CD4-positive, CD25-positive, alpha-beta regulatory T cell (primary cell): ENCODE measurements at places on chromosomes 4 and X.
A peak's percentile ranks its signal among the peaks of the same experiment; 100 is the strongest.

- no peaks in the 10 kb centered on the region for H3K4me1 ChIP-seq
- no peaks in the 10 kb centered on the region for H3K36me3 ChIP-seq
- H3K27ac ChIP-seq, result no peak overlapping the region
- H3K27me3 ChIP-seq, result no peaks in the 10 kb centered on the region
These were observed 92.8 kb downstream of the EVC2 start for GRCh38 chr4:5615496-5616075.

DNA sequence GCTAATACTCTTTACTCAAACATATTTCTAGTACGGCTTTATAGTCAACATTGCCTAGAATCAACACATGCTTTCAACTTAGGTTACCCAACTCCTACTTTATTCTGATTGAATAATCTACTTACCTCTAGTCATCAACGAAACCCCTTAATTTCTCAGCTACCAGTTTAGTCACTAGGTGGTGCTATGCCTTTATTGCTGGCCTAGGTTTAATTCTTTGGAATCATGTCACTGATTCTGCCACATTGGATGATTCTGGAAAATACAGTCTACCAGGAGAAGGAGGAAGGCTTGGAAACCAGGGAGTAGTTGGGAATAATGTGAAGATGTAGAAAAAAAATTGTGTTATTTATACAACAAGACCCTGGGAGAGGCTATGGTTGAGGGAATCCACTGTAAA lies 167.7 kb downstream of the DCAF12L2 start:
- peak; percentile 1 for DNase-seq

- no peaks in the 10 kb centered on the region for H3K27me3 ChIP-seq
- no peak overlapping the region for H3K27ac ChIP-seq
- no peaks in the 10 kb centered on the region for H3K4me1 ChIP-seq
- DNase-seq, result no peak
These were observed 164.7 kb upstream of the SLC7A11 start for GRCh38 chr4:138406876-138407275.

DNA sequence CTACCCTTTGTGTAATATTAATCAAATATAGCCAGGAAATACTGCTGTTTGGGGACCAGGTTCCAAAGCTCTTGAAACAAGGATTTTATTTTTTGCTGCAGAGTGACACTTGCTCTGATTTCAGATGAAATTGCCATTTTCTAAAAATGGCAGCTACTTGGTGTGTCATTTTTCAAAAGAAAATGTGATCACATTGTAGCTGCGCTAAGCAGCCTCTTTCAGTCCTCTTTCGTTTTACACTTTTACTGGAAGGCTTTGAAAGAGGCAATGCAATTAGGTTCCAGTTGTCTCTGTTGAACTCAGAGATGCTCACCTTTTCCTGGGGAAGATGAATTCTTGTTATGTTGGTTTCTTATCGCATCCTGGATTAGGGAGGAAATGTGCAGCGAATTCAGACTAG lies 85.1 kb downstream of the CT47B1 start:
- H3K4me3 ChIP-seq, result no peak overlapping the region
- H3K36me3 ChIP-seq, result no peaks in the 10 kb centered on the region
- H3K4me1 ChIP-seq, result no peaks in the 10 kb centered on the region
- H3K27me3 ChIP-seq, result peaks cover 2% of the 10 kb centered on the region

DNA sequence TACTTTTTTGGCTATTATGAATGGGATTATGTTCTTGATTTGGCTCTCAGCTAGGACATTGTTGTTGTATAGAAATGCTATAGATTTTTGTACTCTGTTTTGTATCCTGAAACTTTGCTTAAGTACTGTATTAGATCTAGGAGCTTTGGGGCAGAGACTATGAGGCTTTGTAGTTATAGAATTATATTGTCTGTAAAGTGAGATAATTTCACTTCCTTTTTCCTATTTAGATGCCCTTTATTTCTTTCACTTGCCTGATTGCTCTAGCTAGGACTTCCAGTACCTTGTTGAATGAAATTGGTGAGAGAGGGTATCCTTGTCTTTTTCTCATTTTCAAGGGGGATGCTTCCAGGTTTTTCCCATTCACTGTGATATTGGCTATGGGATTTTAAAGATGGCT lies 28.1 kb downstream of the ADAM29 start:
- no peak for DNase-seq
- no peaks in the 10 kb centered on the region for H3K4me1 ChIP-seq
- no peak overlapping the region for H3K4me3 ChIP-seq
- H3K27me3 ChIP-seq, result no peaks in the 10 kb centered on the region

- H3K4me1 ChIP-seq, result no peaks in the 10 kb centered on the region
- H3K36me3 ChIP-seq, result no peaks in the 10 kb centered on the region
- H3K4me3 ChIP-seq, result no peak overlapping the region
- DNase-seq, result no peak
- H3K27me3 ChIP-seq, result no peaks in the 10 kb centered on the region
These were observed 504.4 kb upstream of the FAT1 start for GRCh38 chr4:187227907-187228704.

DNA sequence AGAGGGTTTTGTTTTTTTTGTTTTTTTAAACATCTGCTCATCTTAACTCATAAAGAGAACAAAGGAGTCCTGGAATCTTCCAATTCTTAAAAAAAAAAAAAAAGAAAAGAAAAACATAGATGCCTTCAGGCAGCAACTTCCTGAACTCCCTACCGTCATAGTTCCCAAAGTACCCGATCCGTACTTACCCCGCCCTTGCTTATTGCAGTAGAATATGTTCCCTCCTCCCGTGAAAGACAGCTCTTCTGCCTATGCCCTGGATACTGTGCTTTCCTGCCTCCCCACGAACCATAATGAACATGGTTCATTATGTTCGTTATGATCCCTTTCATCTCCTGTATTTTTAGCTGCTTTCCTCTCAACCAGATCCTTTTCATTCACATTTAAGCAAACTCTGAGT lies 40.3 kb downstream of the KLHL5 start:
- H3K4me3 ChIP-seq, result no peak overlapping the region
- H3K4me1 ChIP-seq, result no peaks in the 10 kb centered on the region
- H3K27ac ChIP-seq, result no peak overlapping the region
- H3K36me3 ChIP-seq, result peaks cover 11% of the 10 kb centered on the region
- no peaks in the 10 kb centered on the region for H3K27me3 ChIP-seq

- H3K27ac ChIP-seq, result no peak overlapping the region
- H3K36me3 ChIP-seq, result no peaks in the 10 kb centered on the region
- H3K4me1 ChIP-seq, result no peaks in the 10 kb centered on the region
- no peak overlapping the region for H3K4me3 ChIP-seq
- H3K27me3 ChIP-seq, result no peaks in the 10 kb centered on the region
These were observed 46.0 kb upstream of the ATP8A1 start for GRCh38 chr4:42702895-42703294.

DNA sequence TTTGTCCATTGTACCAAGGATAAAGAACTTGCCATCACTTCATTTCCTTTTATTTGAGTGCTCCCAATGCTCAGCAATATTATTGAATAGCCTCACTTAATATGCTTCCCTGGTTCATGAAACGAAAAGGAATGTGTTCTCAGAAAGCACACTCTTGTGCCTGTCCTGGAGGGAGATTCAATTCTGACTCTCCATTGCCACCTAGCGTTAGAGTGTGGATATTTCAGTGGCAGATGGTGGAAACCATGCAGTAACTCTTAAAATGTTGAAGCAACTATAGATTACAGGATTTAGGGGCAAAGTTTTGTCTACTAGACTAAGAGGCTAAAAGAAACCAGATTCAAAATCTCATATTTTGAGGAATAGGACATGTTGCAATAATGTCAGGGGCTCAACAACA lies 36.0 kb downstream of the GAB3 start:
- H3K4me1 ChIP-seq, result peaks cover 34% of the 10 kb centered on the region
- no peak overlapping the region for H3K4me3 ChIP-seq
- H3K36me3 ChIP-seq, result no peaks in the 10 kb centered on the region
- DNase-seq, result peak; percentile 57
- no peaks in the 10 kb centered on the region for H3K27me3 ChIP-seq

DNA sequence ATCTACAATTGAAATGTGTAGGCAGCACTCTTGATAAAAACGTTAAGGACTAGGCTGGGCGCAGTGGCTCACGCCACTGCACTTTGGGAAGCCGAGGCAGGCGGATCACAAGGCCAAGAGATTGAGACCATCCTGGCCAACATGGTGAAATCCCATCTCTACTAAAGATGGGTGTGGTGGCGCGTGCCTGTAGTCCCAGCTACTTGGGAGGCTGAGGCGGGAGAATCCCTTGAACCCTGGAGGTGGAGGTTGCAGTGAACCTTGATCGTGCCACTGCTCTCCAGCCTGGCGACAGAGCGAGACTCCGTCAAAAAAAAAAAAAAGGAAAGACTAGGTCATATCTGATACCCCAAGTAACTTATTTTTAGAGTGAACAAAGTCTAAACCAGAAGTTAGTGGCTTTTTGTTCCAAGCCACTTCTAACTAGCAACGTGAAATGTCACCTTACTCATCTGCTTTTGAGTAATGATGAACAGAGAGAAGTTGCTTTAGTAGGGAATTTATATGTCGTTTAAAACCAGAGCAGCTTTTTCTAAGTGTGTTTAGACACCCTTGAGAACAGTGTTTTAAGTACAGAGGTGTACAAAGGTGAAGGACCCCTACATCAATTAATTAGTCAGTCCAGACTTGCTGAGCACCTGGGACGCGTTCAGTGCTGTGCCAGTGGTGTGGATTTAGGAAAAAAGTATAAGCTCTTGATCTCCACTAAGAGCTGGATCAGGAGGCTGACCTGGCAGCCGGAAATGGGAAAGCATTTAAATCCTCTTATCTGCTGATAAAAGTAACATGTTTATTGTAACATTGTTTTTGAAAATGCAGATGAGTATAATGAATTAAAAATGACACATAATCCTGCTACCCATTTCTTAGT lies 23.5 kb downstream of the SPRY1 start:
- H3K4me3 ChIP-seq, result no peak overlapping the region
- no peak for DNase-seq
- peaks cover 3% of the 10 kb centered on the region for H3K4me1 ChIP-seq
- H3K27me3 ChIP-seq, result no peaks in the 10 kb centered on the region

DNA sequence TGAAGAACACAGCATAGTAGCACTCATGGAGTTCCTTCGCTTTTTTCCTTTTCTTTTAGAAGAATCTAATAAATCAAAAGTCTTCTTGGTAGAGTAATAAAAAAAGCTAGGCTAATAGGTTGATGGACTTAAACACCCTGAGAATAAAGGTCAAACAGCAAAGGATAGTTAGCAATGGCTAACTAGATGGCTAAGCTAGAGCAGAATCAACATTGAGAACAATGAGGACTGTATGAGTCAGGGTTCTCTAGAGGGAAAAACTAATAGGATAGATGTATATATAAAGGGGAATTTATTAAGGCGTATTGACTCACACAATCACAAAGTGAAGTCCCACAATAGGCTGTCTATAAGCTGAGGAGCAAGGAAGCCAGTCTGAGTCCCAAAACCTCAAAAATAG lies 550.9 kb downstream of the GLUD2 start:
- H3K4me1 ChIP-seq, result no peaks in the 10 kb centered on the region
- no peaks in the 10 kb centered on the region for H3K27me3 ChIP-seq
- H3K4me3 ChIP-seq, result no peak overlapping the region
- no peak for DNase-seq

DNA sequence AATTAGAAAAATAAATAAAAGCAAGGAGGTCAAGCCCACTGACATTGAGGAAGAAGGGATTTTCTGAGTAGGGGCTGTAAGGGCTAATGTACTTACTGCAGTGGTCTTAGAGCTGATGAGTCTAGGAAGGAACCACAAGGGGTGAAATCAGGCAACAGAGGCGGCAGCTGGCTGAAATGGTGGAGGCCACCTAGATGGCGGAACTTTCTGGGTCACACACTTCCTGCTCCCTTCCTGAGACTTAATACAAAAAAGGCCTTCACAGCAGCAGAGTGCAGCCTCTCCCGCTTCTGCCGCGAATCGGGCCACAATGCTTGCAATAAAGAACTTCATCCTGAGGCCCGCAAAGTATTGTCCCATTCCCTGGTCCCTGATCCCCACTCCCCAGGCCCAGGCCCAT lies 15.4 kb downstream of the SNX12 start:
- no peak overlapping the region for H3K4me3 ChIP-seq
- no peak for DNase-seq
- H3K36me3 ChIP-seq, result no peaks in the 10 kb centered on the region
- no peak overlapping the region for H3K27ac ChIP-seq
- H3K4me1 ChIP-seq, result peaks cover 15% of the 10 kb centered on the region

- DNase-seq, result no peak
- no peaks in the 10 kb centered on the region for H3K36me3 ChIP-seq
- H3K4me3 ChIP-seq, result no peak overlapping the region
- no peaks in the 10 kb centered on the region for H3K27me3 ChIP-seq
- H3K4me1 ChIP-seq, result no peaks in the 10 kb centered on the region
These were observed 8.1 kb upstream of the SMS start for GRCh38 chrX:21932292-21933002.

DNA sequence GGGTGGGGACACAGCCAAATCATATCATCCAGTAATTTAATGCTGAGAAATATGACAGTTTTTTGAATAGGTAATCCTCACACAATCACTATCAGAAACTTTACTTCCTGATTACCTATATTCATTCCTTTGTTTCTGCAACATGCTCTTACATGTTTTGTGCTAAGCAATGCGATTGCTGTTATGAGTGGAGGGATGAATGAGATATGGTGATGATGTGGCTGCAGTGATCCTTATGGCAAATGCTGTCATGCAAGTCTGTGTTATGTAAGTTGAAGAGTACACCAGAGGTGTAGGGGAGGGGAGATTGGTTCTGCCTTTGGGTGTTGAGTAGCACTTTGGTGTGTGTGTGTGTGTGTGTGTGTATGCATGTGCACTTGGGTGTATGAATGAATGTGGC lies 14.6 kb downstream of the HERC3 start:
- H3K27ac ChIP-seq, result no peak overlapping the region
- DNase-seq, result no peak
- no peak overlapping the region for H3K4me3 ChIP-seq
- no peaks in the 10 kb centered on the region for H3K27me3 ChIP-seq
- H3K36me3 ChIP-seq, result peaks cover 38% of the 10 kb centered on the region

DNA sequence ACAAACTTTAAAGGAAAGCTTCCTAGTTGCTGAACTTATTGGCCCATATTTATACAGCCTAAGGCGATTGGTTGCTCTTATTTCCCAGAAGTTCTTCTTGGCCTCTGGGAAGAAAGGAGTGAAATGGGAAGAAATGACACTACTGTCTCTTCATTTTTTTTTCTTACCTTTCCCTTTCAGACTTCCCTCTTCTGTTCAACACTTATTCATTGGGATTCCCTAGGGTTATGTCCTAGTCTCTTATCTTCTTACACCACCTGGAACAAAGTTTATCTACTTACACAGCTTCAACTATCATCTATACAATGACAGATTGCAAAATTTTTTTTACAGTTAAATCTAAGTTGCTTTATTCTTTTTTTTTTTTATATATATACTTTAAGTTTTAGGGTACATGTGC lies 68.0 kb downstream of the SNX12 start:
- H3K27ac ChIP-seq, result no peak overlapping the region
- no peaks in the 10 kb centered on the region for H3K36me3 ChIP-seq
- no peak for DNase-seq
- H3K27me3 ChIP-seq, result no peaks in the 10 kb centered on the region
- H3K4me3 ChIP-seq, result no peak overlapping the region

GRCh38 chr4:124060261-124060918 lies 652.1 kb downstream of the ANKRD50 start:
- H3K36me3 ChIP-seq, result no peaks in the 10 kb centered on the region
- no peaks in the 10 kb centered on the region for H3K4me1 ChIP-seq

- DNase-seq, result no peak
- H3K27me3 ChIP-seq, result no peaks in the 10 kb centered on the region
- H3K27ac ChIP-seq, result no peak overlapping the region
- no peaks in the 10 kb centered on the region for H3K4me1 ChIP-seq
These were observed 44.1 kb downstream of the SLC16A2 start for GRCh38 chrX:74465424-74465823.
